Thoracic aorta (tissue), 2 donors: ENCODE measurements at places on chromosomes 7 and 10. TPM values are rescaled to one million over a fixed set of nuclear protein-coding genes. Genes with fewer than 3 reads are reported as not detected.

Gene DHX32
- total RNA-seq: 14.0 TPM

Gene RBM17
- total RNA-seq: 48.5 TPM

Gene PCGF5
- 175 TPM for total RNA-seq

Gene C10orf105
- not detected for total RNA-seq

Gene TMEM270
- total RNA-seq: not detected

Gene ARMH3
- total RNA-seq: 21.1 TPM

Gene ANK3
- total RNA-seq: 55.4 TPM

Gene ANKRD26
- total RNA-seq: 8.0 TPM

Gene OR6B1
- not detected for total RNA-seq

Gene MUC12
- total RNA-seq: not detected

Gene PPP1R17
- total RNA-seq: not detected

Gene CAMK2G
- total RNA-seq: 78.8 TPM

Gene PRF1
- total RNA-seq: 3.7 TPM

Gene SH3PXD2A
- total RNA-seq: 51.5 TPM

Gene BTBD16
- not detected for total RNA-seq
